ENCODE measurements at places on chromosomes 5 and 9.

GRCh38 chr9:109923471-109923760 lies 143.4 kb downstream of the PALM2AKAP2 start:
- no peak for DNase-seq

DNA sequence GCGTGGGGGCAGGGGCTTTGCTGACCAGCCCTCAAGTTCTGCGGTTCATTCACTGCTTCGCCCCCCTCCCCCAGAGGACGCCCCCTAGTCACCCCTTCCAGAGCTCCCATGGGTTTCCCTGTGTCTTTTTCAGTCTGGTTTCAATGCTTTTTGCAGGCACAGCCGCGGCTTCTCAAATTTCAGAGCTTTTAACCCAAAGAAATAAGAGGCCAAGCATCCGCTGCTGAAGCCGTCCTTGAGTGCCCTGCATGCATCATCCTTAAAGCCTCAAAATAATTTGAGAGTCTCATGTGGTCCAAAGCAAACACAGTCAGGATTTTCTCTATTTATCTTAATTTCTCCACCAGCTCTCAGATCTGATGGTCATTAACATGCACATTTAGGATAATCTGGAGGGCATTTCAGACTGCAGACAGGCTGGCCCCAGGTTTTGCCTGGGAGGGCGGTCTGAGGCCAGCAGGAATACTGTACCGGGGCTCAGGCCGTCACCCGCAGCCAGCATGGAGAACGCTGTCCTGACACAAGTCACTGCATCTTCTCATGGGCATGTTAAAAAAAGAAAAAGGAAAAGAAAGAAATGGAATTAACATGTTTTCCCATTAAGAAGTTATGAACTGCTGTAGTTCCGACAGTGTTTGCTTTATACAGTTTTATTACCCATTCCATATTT lies 420.8 kb upstream of the IRX4 start:
- no peak for DNase-seq

DNA sequence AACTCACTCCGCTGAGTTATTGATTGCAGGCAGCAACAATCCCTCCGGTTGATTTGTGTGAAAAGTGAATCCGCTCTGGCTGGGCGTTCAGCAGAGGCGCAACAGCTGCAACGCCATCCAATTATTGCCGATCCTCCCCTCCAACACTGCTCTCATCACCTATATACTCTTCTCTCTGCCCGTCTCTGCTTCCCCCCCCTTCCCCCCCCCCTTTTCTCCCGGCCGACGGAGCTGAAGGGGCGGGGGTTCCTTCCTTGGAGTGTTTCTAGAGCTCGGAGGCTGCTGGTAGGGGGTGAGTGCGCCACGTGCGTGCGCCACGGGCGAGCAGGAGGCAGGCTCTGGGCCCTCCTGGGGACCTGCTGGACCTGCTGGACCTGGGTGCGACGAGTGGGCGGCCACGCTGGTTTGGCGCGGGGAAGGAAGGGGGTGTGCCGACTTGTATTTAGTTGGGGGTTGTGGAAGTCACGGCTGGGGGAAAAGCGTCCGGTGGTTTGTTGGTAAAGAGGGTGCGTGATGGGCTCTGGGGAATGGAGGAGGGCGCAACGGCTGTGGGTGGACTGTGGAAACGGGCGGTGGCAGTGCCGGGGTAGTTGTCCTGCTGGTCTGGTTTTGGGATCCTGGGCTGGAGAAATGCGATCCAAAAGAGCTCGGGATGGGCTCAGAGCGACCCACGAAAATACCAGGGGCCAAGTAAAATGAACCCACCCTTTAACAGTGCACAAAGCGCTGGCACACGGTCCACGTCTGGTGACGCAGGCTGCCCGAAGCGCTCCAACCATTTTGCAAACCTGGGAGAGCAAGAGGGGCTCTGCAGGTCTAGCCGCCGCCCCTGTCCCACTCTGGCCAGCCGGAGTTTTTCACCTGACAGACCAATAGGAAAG lies 6.4 kb upstream of the MEF2C start:
- DNase-seq = peak; percentile 27

- DNase-seq = peak; percentile 39
These were observed 1.7 kb upstream of the SLIT3 start for GRCh38 chr5:169302491-169303118.

Measured in GM12892 (cell line).